ENCODE measurements at places on chromosomes 3 and 15.

DNA sequence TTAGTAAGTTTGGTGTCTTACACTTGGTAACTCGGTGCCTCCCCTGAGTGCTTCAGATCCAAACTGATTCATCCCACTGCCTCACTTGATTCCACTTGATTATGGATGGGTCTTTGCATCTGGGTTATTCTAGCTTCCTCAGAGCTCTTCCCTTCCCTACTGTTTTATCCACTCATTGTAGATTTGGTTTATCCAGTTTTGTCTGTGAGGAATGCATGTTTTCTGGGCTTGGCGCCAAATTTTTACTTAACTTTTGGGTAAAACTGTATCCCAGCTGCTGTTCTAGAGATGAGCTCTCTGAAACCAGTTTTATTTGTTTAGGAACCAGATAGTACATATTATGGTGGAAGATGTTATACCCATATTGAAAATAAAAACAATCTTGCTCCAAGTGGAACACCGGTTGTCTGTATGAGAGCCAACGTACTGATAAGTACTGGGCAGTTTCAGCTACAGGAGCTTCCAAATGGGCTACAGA lies 20.9 kb downstream of the RAD54L2 start:
- DNase-seq = no peak

GRCh38 chr15:62164396-62165103 lies 535 bp downstream of the C2CD4B start:
- DNase-seq = no peak

GRCh38 chr3:71805199-71805598 lies 20.3 kb upstream of the PROK2 start:
- DNase-seq = no peak

DNA sequence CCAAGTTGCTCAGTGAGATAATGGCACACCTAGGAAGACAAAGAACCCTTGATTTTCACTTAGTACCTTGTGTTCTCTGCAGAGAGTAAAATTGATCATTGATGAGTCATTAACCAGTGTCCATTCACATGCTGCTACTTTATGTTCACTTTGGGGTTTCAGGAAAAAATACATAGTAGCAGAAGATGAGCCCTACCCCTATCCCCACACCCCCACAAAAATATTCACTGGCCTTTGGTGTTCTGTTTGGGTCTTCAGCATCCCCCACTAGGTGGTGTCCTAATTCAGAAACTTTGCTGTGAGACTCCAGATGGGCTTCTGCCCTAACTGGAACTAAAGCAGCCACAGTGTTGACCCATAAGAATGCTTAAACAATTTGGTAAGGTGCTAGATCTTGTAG lies 178.8 kb downstream of the KLHL25 start:
- DNase-seq = no peak

- peak; percentile 56 for DNase-seq
These were observed 13.2 kb upstream of the SPG11 start for GRCh38 chr15:44676676-44677075.

DNA sequence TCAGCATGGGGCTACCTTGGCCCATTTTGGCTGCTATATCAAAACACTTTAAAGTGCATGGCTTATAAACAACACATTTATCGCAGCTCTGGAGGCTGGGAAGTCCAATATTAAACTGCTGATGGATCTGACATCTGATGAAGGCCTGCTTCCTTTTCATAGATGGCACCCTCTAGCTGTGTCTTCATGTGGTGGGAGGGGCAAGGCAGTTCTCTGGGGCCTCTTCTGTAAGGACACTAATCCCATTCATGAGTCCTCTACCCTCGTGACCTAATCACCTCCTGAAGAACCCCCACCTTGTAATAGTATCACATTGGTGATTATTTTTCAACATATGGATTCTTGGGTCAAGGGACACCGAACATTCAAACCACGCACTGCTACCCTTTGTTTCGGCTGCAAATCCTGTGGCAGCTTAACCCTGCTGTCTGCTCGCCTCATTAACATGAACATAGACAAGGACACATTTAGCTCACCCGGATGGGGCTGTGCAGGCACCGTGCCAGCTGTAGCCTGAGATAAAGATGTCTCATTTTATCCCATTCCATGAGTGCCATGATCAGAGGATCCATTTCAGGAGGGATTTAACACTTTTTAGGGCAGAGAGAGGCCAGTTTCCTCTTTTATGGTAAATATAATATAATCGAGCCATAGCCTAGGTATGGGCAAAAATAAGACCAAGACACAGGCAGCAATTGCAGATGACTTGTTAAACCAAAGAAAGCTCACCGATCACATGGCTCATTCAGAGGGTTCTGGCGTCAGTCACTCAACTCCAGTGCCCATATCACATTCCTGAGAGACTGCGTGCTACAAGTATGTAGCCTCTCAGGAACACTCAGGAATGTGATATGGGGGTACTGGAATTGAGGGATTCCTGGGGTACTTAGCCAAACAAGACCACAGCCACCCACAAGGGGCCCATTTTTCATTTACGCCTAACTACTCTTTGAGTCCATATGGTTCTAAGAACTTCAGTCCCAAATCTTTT lies 251.1 kb upstream of the ST8SIA2 start:
- DNase-seq = no peak

DNA sequence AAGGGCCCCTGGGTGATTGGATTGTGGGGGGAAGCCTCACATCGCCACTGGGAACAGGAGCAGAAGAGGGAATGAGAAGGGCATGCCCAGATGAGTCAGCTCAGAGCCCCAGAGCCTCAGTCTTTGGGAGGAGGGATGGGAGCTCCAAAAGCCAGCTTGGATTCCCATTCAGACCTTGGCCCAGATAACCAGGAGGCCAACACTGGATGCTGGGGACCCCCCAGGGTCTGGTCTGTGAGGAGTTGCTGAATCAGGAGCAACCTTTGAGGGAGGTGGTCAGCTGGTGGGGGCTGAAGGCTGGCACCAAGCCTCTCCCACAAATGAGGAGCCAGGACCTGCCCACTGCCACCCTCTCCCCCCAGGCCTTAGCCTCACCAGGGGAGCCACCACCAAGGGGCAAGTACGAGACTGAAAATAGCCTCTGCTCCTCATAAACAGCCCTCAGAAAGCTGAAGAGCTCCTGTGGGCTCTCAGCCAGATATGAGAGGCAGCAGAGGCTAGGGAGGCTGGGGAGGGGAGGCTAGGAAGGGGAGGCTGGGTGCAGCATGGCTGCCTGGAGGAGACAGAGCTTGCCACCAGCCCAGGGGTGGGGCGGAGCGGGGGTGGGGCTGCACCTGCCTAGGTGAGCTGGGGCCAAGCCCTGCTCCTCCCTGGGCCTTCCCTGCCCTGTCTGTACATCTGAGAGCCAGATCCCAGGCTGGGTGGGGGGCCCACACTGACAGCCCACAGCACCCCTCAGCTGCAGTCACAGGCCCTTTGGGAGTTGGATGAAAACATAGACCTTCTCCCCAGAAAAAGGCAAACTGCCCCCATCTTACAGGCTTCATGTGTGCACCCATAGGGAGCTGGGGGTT lies 99.8 kb downstream of the SEC22A start:
- no peak for DNase-seq

- DNase-seq = no peak
These were observed 119.3 kb upstream of the PFN2 start for GRCh38 chr3:150090006-150090405.

- DNase-seq = no peak
These were observed 283.1 kb downstream of the GABRG3 start for GRCh38 chr15:27254055-27254454.

- no peak for DNase-seq
These were observed 87.2 kb upstream of the SLC4A7 start for GRCh38 chr3:27571345-27571744.

- DNase-seq = no peak
These were observed 102.0 kb downstream of the TBC1D2B start for GRCh38 chr15:77975332-77976094.

DNA sequence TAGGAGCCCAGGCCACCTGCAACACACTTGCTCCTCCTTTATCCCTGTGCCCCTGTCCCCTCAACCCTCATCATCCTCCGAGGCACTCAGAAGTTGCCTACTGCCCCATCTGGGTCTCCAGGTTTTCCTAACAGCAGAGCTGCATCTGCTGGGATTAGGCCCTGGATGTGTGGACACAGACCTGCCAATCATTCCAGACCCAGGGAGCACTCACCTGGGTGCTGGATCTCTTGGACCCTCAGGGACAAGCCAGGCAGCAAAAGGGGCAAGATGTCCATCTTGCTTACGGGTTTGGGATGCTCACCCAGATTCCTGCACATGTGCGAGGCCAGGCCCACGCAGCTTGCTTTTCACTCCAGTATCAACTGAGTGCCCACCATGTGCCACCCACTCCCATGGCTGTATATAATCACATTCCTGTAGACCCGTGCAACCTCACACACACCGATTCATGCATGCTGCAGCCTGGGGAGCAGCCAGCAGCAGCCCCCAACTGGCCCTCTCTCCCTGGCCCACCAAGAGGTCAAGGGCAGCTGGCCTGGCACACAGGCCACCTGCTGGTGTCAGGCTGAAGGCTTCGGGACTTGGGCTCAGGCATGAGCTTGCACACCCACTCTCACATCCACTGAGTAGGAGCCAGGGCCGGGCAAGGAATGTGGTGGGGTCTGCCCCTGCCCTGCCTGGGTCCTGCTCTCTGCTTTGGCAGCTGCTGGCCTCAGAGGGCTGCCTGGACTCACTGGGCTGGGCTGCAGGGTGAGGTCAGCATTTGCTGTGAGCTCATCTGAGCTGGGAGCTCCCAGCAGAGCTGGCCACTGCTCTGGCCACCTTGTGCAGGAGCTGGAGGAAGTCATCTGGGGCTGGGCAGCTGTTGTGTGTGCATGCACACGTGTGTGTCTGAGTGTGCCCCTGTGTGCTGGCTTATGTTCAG lies 14.9 kb downstream of the PRKCD start:
- DNase-seq = no peak

GRCh38 chr3:170792471-170792870 lies 77.5 kb downstream of the RPL22L1 start:
- no peak for DNase-seq

DNA sequence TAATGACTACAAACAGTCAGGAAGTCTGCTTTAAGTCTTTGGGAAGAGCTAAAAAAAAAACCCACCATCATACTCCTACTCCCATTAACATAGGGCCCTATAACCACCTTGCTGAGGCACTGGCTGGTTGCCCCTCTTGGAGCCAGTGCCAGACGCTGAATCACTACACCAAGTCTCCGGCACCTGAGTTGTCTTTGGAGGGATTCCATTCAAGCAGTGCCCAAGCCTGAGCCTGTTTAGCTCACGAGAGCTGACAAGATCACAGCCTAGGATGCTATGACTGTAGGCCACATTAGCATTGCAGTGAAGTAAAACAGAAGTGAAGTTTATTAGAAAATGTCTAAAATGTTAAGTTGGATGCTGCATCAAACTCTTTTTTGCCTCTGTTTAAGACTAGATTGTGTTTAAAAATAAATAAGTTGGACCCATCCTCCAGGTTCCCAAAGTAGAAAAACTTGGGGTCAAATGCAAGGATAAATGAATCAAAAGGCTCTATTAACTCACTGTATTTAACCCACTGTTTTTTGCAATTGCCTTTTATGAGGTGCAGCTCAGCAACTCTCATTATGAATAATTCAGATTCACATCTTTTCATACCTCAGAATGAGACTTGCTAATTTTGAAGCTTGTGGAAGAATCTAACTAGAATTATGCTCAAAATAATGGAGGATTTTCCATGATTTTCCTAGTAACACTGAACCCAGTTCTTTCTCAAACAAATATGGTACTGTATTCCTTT lies 461.9 kb downstream of the FOXP1 start:
- DNase-seq = no peak

Measured in activated naive CD4-positive, alpha-beta T cell treated with anti-CD3 and anti-CD28 coated beads, Interleukin-2, amount 10 ng/mL, durations not matched to agents 7 days and 5 days (primary cell).